ENCODE measurements at places on chromosomes 7 and 10.

- DNase-seq, result no peak
Measured at GRCh38 chr10:76665029-76665428, 972.6 kb downstream of the KCNMA1 start.

- no peak for DNase-seq
Measured at GRCh38 chr7:4792537-4793126, 17.2 kb downstream of the AP5Z1 start.

- DNase-seq, result no peak
Measured at GRCh38 chr10:75623310-75624093, 192.1 kb downstream of the LRMDA start.

GRCh38 chr10:23918839-23919238 lies 290.1 kb upstream of the KIAA1217 start:
- no peak for DNase-seq

DNA sequence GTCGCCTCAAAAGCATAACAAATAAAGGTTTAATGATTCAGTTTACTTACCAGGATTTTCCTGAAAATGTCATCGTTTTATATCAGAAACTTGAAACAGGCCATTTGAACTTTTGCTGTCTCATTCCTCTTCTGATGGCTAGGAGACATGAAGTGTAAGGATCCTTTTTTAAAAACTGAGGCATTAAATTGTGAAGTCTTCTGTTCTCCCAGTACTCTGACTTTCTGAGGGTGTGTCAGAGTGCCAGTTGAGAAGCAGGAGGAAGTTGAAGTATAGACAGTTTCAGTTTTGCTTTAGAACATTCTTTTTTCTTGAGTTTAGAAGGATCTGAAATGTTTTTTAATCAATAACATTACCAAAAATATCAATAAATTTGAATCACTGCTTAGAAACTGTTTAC lies at the start of gene SAMD9L:
Gene SAMD9L (minus strand): TSS at position 242 of the 400 bp plus-strand sequence. CDS start 12,414 bp downstream, outside the sequence.
- DNase-seq, result no peak

DNA sequence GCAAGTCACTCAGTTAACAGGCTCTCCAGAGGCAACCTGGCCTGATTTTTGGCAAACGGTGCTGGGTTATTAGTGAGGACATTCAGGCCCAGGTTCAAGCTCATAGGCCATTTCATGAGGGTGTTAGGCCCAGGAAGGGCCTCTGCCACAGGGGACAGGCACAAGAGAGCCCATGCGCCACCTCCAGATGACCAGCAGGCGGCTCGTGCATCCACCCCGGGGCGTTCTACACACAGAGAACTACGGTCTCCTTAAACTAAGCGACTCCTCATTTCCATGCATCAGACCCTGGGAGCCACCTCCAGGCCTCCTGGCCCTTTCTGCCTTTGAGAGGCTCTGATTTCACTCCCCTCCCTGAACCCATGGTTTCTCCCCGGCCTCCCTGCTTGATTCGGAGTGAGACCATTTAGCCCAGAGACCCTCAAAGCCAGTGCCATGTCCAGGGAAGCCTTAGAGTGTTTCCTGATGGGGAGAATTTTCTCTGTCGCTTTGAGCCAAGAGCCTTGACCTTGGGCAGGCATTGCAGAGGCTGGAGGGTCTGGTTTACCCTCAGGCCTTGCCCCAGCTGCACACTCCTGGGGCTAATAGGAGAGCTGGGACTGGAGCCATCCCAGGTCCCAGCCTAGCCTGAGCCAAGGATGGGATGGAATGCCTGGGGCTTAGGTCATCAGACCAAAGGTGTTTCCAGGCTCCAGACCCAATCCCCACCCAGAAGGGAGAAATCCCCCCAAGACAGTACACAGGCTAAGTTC lies 188.0 kb downstream of the GRID1 start:
- no peak for DNase-seq

- DNase-seq, result no peak
Measured at GRCh38 chr10:18439601-18440000, 211.8 kb downstream of the NSUN6 start.

DNA sequence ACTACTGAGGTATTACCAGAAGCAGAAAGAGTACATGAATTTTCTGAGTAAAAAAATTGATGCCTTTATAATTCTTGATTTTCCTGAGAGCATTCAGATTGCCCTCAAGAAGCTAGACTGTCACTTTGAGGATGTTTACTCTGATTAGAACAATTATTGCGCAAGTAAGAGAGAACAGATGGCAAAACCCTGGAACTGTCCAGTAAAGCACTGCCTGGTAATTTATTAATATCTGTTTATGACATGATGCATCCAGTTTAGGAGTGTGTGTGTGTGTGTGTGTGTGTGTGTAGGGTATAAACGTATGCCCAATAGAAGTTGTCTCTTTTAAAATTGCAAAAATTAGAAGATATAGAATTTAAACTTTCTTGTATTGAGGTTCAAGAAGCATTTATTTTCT lies 379.7 kb downstream of the PHTF2 start:
- DNase-seq, result no peak

- no peak for DNase-seq
Measured at GRCh38 chr10:110109511-110109910, 97.9 kb upstream of the MXI1 start.

DNA sequence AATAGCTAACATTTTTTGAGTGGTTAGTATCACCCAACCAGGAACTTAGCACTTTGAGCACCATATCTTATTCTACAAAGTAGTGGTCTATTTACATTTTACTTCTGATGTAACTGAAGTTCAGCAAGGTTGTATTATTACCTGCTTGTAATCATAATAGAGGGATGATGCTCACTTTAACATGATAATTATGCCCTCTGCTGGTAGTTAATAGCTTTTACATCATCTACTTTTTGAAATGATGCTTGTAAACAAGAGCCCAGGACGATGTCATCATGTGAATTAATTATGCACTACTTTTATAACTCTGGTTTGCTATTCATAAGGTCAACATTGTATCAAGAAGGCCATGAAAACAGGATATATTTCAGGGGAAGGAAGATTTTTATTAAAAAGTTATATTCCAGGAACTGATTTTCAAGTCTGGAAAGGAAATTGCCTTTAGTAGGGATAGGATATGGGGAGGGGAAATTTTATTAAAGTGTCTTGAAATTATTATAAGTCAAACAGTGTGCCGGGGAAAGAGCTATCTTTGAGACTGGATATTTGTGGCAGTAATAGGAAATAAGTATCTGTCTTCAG lies 80.3 kb upstream of the SCIN start:
- no peak for DNase-seq

DNA sequence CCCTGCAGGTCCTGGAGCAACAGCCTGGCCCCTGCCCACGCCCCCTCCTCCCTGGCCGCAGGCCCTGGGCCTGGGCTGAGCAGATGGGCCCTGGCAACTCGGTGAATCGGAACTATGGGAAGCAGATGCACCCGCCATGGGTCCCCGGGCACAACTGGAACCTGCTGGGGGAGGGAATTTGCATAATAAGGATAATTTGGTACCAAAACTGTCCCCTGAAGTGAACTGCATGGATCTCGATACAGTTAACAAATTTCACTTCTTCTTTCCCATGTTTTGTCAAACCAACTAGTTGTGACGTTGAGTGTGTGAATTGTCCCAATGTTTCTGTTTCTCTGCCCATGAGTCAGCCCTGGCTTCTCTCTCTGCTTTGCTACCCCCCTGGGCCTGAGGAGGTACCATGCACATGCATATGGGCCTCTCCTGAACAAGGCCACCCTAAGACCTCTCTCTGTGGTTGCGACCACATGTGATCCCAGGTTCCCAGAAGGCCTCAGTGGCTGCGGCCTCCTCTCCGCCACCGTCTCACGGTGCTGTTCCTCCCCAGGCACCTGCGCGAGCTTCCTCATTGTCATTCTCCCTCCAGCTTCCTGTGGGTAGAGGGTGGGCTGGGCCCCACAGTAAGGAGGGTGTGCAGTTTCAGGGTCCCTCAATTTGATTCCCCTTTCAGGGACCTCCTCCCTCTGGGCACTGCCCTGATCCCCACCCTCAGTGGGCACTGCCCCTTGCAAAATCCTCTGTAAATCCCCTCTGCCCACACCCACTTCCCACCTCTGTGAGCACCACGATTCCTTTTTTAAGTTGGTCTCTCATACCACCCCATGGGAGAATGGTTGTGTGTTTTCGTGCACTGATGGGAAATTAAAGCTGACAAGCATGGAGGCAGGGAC lies 40.0 kb downstream of the FIGNL1 start:
- no peak for DNase-seq

DNA sequence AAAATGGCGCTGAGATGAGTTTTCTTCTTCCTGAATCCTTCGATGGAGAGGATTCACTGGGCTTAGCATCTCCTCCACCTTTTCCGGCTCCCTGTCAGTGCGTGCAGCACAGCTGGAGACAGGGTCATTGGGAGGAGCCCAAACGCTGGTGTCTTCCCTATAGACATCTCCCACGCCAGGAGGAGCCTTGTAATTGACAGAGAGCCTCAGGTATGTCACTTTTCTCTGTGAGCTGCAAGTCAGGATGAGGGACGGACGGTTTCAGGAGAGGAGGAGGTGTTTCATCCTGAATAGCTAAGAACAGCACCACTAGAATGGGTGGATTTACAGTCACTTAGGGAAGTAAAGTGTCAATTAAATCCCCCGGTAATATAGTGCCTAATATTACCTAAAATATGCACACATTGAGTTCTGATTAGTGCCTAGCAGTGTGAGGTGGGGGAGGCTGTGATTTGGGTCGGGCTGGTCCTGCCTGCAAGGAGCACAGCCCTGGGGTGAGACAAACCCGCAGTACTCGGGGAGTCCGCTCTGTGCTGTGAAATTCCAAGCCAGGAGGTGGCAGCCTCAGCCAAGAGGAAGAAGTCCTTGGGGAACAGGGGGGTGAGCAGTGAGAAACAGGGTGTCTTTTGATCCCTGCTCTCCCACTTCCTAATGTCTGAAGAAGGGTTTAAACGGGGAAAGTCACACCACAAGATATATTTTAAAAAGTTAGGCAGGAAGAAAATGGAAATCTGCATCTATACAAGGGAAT lies 28.2 kb downstream of the IL15RA start:
- peak; percentile 32 for DNase-seq

DNA sequence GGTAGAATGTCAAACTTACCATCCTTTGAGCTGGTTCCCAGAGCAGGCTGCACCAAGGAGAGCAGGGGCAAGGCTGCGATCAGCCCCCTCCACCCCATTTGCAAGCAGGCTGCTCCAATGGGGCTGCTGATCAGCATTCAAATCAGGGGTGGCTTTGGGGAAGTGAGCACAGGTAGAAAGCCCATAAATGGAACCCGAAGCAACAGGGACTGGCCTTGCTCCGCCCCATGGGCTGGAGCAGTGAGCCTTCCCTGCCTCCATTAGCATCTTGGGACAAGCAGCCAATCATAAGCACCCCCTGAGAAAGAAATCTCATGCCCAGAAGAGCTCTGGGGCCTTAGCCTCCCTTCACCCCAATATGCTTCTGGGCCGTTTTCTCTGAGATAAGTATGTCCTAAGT lies 4.0 kb upstream of the PKD1L1 start:
- DNase-seq, result no peak

DNA sequence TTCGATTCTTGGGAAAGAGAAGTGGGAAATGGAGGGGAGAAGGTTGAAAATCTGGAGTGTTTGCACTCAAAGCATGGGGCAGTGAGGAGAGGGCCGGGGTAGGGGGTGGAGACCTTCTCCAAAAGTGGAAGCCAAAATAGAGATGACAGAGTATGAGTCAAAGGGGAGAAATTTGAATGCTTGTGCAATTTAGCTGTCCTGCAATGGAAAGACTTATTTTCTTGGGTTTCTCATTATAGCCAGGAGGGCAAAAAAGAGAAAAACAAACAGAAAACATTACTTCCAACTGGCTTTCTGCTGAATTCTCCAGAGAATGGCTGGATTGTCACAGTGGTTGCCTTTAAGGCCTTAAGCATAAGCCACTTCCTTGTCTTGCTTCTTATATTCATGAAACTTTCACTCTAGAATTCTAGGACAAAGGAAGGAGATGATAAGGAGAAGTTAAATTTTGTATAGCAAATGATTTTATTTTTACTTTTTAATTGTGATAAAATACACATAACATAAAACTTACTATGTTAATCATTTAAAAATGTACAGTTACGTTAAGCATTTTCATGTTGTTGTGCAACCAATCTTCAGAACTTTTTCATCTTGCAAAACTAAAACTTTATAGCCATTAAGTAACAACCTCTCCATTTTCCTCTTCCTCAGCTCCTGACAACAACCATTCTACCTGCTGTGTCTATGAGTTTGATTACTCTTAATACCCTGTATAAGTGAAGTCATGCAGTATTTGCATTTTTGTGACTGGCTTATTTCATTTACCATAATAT lies 100.2 kb downstream of the GPR85 start:
- no peak for DNase-seq

Measured in activated CD4-positive, alpha-beta T cell treated with anti-CD3 and anti-CD28 coated beads for 4 hours (primary cell).